ENCODE measurements at places on chromosomes 3 and 15. TPM values are rescaled to one million over a fixed set of nuclear protein-coding genes. Genes with fewer than 3 reads are reported as not detected.

DNA sequence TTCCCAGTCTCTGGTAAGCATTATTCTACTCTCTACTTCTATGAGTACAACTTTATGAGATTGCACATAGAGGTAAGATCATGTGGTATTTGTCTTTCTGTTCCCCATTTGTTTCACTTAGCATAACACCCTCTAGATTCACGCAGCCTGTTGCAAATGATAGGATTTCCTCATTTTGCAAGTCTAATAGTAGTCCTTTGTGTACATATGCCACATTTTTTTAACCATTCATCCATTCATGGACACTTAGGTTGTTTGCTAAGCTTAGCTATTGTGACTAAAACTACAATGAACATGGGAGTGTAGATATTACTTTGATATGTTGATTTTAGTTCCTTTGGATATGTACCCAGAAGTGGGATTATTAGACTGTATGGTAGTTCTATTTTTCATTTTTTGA lies 717.9 kb upstream of the ALCAM start:
- no peak for DNase-seq

DNA sequence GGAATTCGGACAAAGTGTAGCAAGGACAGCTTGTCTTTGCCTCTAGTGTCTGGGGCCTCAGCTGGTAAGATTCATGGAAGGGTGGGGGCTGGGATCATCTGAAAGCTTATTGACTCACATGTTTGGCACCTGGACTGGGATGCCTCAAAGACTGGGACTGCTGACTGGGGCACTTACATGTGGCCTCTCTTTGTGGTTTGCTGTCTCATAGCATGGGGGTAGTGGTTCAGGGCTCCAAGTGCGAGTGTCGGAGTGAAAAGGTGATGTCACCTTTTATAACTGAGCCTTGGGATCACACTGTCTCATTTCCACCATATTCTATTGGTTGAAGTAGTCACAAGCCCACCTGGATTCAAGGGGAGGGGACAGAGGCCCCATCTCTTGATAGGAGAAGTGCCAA lies 6.8 kb downstream of the MFSD1 start:
- no peak for DNase-seq

DNA sequence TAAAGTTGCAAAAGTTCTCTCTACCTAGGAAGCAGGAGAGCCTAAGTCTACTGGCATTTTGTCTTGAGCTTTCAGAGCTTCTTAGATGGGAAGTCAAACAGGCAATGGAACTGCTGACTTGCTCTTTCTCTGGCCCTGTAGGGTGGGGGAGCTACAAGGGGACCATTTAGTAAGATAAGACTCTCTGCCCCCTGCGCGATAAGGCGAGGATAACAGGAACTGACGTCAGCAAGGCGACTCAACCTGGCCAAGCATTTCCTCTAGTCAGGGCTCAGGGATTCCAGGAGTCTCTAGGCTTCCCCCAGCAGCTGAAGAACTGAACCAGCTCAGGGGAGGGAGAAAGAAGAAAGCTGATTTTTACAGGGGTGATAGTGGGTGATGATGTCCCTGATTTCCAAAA lies 5.8 kb downstream of the RARB start:
- DNase-seq, result no peak

DNA sequence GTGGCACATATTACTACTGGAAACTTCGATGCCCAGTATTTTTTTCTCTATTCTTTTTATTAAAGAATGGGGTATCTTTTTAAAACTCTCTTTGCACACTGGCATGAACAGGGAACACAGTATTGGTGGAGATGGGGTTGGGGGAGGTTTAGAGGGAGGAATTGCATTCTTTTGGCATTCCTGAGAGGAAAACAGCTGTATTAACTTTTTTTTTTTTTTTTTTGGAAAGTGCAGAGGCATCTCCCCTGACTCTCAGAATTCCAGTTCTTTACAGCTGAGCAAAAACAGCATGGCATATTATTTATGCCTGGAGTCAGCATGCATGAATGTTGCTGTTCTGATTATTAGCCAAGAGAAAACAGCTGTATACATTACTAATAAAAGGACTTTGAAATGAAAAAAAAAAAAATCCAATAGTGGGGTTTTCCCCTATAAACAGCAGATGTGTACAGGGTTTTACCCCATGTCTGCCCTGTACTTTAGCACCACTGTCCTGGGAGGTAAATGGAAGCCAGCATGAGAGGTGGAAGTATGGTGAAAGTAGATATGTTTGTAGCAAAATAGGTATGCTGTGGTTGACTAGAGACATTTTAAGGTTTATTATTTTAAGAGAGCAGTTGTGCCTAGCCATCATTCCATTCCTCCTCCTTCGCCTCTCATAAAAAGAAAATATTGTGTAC lies 132.2 kb downstream of the FNDC3B start:
- no peak for DNase-seq

Gene PSTPIP1
- total RNA-seq, result 172 TPM

DNA sequence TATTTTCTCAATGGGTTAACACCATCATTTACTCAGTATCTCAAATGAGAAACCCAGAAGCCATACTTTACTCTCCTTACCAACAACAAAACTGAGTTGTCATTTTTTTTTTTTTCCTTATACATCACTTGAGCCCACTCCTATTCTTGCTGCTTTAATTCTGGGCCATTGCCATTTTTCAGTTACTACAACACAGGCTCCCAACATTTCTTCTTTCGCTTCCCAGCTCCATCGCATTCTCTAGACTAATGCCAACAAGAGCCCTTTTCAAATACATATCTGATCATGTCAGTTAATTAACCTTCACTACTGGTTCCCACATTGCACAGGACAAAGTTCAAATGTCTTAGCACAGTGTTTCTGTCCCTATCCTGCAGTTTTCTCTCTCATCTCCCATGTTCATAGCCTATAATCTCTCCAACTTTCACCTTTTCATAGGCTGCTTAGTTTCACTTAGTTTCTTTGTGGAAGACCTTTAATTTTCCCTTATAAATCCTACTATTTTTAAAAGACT lies 22.5 kb upstream of the ANXA2 start:
- DNase-seq, result no peak

DNA sequence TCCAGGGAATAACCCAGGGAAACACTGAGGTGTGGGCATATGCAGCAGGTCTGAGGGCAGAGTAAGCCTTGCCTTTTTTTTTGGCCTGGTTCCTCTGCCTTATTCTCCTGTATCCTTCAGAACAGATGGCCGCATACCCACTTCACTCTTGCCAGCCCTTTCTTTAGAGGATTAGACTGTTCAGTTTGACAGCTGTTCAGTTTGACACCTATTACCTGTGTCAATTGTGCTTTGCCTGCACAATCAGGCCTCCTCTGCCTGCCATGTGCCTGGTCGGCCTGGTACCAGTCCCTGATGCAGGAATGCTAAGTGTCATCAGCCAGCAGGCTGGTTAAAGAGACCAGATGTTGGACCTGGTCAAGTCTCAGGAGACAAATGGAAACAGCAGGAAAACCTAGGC lies 22.3 kb downstream of the TM6SF1 start:
- DNase-seq, result no peak

Gene VGLL3
- 0.03 TPM for total RNA-seq

Gene TM4SF1
- not detected for total RNA-seq

Gene GOLGA8M
- 2.9 TPM for total RNA-seq

GRCh38 chr3:196175722-196176121 lies 35.5 kb downstream of the ZDHHC19 start:
- DNase-seq, result no peak

DNA sequence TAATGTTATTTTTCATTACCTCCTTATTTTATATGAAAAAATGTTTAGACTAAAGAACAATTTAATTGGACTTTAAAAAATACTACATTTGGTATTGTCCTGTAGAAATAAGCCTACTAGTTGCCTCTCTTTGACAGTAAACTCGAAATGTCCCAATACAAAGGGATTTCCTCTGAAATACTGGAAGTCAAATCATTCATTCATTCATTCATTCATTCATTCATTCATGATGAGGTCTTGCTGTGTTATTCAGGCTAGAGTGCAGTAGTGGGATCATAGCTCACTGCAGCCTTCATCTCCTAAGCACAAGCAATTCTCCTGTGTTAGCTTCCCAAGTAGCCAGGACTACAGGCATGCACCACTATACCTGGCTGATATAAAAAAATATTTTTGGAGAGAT lies 50.6 kb upstream of the PYGO1 start:
- DNase-seq, result no peak

GRCh38 chr3:179227349-179227748 lies 23.6 kb downstream of the KCNMB3 start:
- DNase-seq, result no peak

DNA sequence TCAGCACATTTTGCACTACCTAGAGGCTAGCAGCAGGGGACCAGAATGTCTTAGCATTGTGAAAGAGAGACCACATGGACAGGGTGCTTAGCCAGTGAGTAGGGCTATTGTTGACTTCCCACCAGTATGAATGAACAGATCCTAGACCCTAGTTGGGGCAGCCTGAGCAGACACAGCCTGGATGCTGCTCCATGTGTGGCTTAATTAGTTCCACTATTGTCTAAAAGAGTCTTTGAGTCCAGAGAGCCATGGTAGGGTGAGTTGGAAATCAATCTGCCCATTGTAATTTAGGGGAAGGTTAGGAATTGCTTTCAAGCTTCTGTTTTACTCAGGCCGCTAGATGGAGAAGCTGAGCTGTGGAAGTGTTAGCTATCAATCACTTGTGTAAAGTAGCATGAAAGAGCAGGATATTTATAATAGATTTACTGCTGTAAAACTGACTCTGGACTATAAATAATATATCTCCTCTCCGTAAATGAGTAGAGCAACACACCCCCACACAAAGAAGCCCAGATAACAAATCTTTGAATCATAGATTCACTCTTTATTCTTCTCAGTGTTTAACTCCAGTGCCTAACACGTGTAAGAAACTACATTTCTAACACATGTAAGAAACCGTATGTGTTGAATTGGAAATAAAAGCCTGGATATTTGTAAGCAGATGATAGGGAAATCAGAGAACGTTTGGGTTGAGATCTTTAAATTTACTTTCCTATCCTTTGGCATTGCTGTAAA lies 4.1 kb upstream of the GCSAM start:
- DNase-seq, result no peak

DNA sequence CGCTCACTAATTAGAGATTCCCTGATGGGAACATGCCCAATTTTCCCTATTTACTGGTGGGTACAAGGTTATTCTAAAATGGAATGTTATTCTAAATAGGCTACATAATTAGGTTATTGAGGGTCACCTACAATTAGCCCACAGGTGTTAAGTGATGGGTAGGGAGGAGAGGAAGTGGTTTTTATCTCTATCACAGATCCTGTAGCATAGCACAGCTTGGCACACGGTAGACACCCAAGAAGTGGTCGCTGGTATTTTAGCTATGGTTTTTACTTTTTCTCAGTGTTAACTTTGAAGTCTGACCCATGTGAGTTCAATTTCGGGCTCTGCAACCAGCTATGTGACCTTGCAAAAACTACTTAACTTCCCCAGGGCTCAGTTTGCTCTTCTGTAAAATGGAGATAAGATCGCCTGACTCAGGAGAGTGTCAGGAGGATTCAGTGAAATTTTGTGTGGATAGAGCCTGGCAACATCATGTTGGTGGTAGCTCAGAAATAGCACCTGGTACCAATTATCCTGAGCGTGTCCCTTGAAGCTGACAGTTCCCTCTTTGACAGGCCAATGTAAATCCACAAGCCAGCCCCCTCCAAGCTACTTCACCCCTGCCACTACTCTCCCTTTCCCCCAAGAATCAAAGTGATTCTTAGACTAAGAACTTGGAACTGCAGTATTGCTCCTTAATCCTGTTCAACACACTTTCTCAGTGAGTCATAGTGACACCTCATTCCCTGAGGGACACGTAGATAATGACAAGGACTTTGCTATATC lies 8.7 kb upstream of the LMCD1 start:
- no peak for DNase-seq

Gene PP2D1
- not detected for total RNA-seq

All from naive thymus-derived CD4-positive, alpha-beta T cell (primary cell).